Activated T-helper 1 cell treated with anti-CD3 and anti-CD28 coated beads, Interleukin-12 subunit alpha, Interleukin-12 subunit beta, Interleukin-2, Interleukin-4 antibody, amounts not matched to agents 30 ng/mL and 10 ng/mL and 1 ng/mL, durations not matched to agents 14 hours and 24 hours and 36 hours (primary cell): ENCODE measurements at places on chromosomes 4 and X. TPM values are rescaled to one million over a fixed set of nuclear protein-coding genes. Genes with fewer than 3 reads are reported as not detected.

- DNase-seq = peak; percentile 9
These were observed 674 bp downstream of the SEC24B start for GRCh38 chr4:109434007-109434971.

- DNase-seq = no peak
These were observed 26.2 kb downstream of the PRPS1 start for GRCh38 chrX:107654566-107654871.

DNA sequence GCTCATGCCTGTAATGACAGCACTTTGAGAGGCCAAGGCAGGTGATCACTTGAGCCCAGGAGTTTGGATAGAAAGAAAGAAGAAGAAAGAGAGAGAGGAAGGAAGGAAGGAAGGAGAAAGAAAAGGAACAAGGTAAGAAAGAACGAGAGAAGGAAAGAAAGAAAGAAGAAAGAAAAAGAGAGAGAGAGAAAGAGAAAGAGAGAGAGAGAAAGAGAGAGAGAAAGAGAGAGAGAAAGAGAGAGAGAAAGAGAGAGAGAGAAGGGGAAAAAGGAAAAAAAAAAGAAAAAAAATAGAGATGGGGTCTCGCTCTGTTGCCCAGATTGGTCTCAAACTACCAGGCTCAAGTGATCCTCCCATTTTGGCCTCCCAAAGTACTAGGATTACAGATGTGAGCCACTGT, 22.5 kb downstream of the ING2 start:
- DNase-seq = no peak

DNA sequence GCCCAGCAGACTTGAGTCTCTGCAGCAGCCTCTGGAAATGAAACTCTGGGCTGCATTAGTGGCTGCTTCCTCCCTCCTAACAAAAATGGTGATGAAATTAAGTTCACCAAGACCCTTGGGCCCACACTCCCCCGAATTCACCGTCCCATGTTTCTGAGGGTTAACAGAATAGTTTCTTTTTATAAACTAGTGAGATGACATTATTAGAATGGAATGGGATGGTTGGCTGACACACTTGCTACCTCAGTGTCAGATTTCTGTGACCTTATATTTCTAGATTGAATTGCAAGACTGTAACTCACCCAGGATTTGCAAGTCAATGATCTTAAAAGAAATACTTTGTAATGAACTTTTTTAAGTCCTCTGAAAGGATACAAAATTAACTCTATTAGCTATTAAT, 127.1 kb downstream of the SHROOM3 start:
- DNase-seq = no peak

GRCh38 chr4:7278981-7279380, 86.6 kb downstream of the SORCS2 start:
- DNase-seq = no peak

- no peak for DNase-seq
These were observed 465 bp downstream of the EMD start for GRCh38 chrX:154379569-154379951.

DNA sequence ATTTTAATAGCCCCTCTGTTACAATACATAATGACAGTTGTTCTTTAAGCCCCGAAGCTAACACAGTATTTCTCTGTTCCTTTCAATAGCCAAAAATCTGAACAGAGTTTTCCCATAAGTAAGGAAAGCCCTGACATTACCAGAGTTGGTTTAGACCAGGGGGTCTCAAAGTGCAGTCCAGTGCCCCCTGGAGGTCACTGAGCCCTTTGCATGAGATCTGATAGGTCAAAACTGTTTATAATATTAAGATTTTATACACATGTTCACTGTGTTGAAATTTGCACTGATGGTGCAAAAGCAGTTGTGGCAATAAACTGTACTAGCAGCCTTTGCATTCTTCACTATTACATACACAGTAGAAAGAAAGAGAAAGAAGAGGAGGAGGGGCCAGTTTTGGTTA, 177.1 kb downstream of the SPANXN3 start:
- DNase-seq = no peak

- DNase-seq = no peak
These were observed 321.2 kb downstream of the CAMK2D start for GRCh38 chr4:113440371-113440770.

- DNase-seq = no peak
These were observed 586.9 kb upstream of the INTU start for GRCh38 chr4:127045861-127046260.

DNA sequence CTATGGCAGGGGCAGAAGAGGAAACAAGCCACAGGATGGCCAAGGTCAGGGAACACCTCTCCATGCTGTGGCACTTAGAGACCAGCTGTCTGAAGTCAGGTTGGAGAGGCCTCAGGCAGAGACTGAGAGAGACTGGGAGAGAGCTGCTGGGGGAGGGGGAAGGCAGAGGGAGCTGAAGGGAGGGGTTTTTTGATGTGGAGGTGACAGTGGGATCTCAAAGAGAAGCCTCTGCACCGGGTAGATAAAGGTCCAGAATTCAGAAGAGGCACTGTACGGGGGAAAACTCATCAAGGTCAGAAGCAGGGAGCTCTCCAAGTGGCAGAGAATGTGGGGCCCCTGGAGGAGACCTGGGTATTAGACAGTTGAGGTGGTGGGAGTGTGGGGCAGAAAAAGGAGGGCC, 41.6 kb upstream of the HMGB3 start:
- DNase-seq = no peak

GRCh38 chr4:80409809-80410208, 74.3 kb downstream of the CFAP299 start:
- DNase-seq = no peak

GRCh38 chrX:20515841-20516461, 249.2 kb upstream of the RPS6KA3 start:
- peak; percentile 14 for DNase-seq

DNA sequence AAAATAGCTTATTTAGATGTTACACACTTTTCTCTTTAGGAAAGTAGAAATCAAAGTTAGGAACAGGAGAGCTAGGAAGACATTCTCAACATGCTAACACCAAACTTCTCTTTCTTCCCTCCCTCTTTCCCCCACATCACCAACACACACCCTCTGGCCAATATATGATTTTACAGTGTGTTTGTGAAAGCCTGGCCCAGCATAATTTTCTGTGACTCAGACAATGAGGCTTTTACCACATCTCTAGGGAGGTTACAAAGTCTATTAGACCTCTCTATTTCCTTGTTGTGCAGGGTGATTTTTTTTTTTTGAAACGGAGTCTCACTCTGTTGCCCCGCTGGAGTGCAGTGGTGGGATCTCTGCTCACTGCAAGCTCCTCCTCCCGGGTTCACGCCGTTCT, 189.9 kb downstream of the AASDH start:
- DNase-seq = no peak

GRCh38 chr4:184648313-184649025, 778 bp downstream of the CASP3 start:
- DNase-seq = peak; percentile 48

DNA sequence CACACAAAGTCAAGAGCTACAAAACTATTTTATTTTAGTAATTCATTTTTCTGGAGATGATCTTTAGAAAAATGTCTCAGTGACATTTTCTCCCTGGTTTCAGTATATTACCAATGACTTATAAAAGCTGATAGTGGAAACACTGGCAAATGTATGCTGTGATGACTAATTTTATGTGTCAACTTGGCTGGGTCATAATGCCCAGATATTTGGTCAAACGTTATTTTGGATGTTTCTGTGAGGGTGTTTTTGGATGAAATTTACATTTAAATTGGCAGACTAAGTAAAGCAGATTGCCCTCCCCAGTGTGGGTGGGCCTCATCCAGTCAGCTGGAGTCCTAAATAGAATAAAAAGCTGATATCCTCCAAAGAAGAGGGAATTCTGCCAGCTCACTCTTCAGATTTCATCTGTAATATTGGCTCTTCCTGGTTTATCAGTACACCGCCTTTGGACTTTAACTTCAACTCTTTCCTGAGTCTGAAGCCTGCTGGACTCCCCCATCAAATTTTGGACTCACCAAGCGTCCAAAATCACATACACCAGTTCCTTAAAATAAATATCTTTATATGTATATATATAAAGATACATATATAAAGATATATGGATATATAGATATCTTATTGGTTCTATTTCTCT, 31.2 kb upstream of the RAB40A start:
- DNase-seq = no peak

- DNase-seq = no peak
These were observed 32.0 kb upstream of the AMELX start for GRCh38 chrX:11261260-11261659.

GRCh38 chrX:333611-334311, 15.2 kb upstream of the GTPBP6 start:
- DNase-seq = no peak

DNA sequence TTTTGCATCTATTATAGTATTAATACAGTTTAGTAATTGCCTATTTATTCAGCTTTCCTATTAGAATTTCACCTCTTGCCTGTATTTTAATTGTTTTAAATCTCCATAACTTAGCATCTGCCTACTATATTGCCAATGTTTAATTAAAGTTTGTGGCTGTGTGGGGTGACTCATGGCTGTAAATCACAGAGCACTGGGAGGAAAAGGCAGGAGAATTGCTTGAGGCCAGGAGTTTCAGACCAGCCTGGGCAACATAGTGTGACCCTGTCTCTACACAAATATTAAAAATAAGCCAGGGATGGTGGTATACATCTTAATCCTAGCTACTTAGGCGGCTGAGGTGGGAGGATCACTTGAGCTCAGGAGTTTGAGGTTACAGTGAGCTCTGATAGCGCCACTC, 14.5 kb upstream of the CCSER1 start:
- DNase-seq = no peak

DNA sequence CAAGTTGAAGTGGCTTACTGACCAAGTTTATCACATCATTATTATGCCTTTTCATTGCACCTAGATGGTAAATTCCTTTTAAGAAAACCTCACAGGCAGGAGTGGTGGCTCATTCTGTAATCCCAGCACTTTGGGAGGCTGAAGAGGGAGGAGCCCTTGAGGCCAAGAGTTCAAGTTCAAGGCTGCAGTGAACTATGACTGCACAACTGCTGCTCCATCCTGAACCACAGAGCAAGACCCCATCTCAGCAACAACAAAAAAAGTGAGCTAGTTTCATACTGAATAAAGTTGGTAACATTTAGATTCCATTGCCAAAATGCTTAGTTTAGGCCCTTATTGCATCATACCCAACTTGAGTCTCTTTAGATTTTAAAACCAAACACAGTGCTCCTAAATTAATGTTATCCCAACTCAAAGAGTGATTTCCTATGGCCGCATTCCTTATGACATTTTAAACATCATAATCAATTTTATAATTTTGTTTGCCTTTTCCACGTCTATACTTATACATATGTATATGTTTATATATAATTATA, 36.0 kb downstream of the PDS5A start:
- no peak for DNase-seq

DNA sequence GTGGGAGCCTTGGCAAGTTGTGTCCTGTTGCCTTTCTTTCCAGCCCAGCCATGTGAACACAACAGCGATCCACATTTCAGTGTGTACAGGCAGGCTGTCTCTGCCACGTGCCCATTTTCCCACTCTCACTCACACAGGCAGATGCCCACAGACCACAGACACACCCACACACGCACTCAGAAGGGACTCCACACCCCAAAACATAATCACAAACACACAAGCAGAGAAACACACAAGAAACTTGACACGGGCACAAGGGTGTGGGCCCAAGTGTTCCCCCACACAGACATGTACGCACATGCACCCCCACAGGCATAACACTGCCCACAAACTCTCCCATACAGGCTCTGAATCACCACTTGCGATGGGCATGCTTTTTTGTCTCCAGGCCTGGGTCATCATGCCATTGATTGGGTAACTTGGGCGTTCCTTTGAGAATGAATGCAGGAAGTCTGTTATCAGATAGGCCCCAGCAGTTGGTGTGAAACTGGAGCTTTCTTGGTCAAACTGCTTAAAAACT, 84.3 kb downstream of the NBDY start:
- peak; percentile 32 for DNase-seq

DNA sequence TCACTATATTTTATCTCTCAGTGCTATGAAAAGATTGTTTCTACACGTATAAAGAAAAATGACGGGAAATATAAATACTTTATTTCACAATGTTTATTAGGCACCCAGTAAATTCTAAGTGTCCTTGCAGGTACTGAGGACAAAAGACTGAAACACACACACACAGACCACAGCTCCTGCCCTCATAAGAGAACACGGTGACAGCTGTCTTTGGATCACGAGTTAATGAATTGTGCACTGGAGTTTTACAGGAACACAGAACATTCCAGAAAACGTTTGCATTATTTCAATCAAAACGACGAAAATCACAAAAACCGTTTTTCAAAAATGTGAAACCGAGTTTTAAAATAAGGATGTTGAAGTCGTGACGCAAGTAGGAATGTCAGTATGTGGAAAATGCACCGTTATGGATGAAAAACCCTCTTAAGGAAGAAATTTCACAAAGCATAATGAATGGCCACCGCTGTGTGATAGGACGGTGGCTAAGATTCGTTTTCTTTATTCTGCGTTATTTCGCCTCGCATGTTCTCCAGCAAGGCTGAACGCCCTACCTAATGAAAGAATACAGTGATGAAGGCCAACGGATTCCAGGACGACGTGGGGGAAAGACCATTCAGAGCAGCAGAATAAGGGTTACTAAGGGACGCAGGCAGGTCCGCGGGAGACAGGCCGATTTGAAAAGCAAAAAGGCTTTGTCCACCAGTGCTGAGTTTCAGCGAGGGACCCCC, 24.2 kb downstream of the FAM156A start:
- DNase-seq = no peak

DNA sequence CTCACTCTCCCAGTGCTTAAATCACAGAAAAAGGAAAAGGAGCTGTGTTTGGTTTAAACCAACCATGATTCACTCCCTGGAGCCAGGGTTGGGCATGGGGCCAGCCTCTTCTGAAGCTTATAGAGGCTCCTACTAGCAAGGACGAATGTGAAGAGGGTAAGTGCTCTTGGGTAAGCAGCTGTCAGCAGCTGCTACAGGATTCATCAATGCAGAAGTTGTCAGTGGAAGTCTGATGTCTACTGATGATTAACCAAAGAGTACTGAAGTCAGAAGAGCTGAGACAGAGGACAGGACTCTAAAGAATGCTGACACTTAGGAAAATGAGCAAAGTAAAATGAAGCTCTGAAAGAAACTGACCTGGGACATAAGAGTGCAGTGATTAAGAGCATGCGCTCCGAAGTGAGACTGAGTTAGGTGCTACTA, 32.7 kb upstream of the JADE1 start:
- DNase-seq = no peak

RAB39B gene
- total RNA-seq = 11.4 and 12.5 TPM in 2 replicates

TBX22 gene
- not detected in 2 replicates for total RNA-seq

MAGED4 gene
- total RNA-seq = not detected in 2 replicates

RNF212 gene
- total RNA-seq = 0.93 and 1.5 TPM in 2 replicates

PLXNB3 gene
- 0.21 and 0.81 TPM in 2 replicates for total RNA-seq

F8A1 gene
- 23.6 and 24.1 TPM in 2 replicates for total RNA-seq

TSPAN7 gene
- total RNA-seq = 0.54 TPM in 1 of 2 replicates, not detected in the other

NUP62CL gene
- total RNA-seq = 0.54 and 1.1 TPM in 2 replicates

ENPP6 gene
- 2.5 and 3.4 TPM in 2 replicates for total RNA-seq

YY2 gene
- total RNA-seq = 2.2 and 2.3 TPM in 2 replicates

CENPC gene
- total RNA-seq = 27.7 and 29.2 TPM in 2 replicates

MAP7D2 gene
- 0.39 TPM in 2 replicates for total RNA-seq

MAOA gene
- 0.54 and 0.57 TPM in 2 replicates for total RNA-seq

WDR17 gene
- 1.5 and 1.6 TPM in 2 replicates for total RNA-seq

PAGE3 gene
- total RNA-seq = not detected in 2 replicates
